ENCODE measurements at places on chromosomes 11 and 22. TPM values are rescaled to one million over a fixed set of nuclear protein-coding genes. Genes with fewer than 3 reads are reported as not detected.

GRCh38 chr11:122791411-122791810 is 46.9 kb upstream of the CRTAM start:
- no peak overlapping the region for H3K27ac ChIP-seq
- no peaks in the 10 kb centered on the region for H3K4me1 ChIP-seq
- no peak for DNase-seq
- no peaks in the 10 kb centered on the region for H3K27me3 ChIP-seq
- no peak overlapping the region for H3K4me3 ChIP-seq

DNA sequence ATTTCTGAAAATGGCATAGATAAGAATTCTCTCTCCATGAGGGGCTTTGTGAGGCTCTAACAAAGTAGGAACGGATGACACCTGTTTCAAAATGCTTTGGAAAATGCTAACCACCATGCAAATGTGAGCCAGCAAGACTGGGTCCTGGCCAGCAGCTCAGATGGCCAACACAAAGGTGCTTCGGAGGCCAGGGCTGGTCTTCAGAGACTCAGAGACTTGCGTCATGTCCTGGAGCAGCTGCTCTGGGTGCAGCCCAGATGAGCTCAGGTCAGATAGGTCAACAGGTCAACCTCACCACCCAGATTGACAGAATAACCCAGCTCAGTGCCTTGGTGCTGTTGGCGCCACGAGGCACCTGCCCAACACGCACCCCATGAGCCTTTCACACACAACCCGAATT is 12.0 kb upstream of the TMEM121B start:
- no peaks in the 10 kb centered on the region for H3K27me3 ChIP-seq
- no peak for DNase-seq
- peaks cover 29% of the 10 kb centered on the region for H3K36me3 ChIP-seq
- no peaks in the 10 kb centered on the region for H3K4me1 ChIP-seq
- H3K4me3 ChIP-seq: no peak overlapping the region

DNA sequence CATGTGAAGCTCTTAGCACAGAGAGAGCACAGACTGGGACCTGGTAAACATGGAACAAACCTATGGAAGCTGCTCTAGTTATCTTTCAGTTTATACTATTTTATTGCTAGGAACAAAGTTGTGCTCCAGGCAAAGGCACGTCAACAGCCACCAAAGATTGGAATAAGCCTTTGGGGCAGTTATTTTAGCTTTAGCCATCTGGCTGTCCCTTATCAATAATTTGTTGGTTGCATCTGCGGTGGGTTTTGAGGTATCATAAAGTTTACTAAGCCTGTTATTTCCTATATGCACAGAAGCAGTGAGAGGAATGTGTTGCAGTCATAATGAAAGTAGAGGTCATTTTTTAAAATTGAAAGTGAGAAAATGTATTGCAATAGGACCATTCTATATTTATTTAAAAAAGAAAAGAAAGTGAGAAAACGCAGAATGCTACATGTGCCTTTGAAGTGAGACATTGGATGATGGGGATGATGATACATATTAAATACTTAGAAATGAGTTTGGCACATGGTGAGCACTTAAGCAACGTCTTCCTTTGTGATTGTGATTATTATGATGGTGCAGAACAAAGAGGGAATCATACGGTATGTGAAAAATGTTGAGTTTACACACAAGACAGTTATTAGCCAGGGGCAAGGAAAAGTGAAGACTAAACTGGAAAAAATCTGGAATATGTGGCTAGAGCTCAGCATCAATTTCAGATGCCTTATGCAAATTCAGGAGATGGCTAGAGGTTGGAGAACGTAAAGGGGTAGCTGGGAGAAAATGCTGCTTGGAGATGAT is 58.3 kb downstream of the PRR5L start:
- DNase-seq: no peak
- no peaks in the 10 kb centered on the region for H3K27me3 ChIP-seq
- no peak overlapping the region for H3K27ac ChIP-seq
- H3K4me1 ChIP-seq: no peaks in the 10 kb centered on the region

DNA sequence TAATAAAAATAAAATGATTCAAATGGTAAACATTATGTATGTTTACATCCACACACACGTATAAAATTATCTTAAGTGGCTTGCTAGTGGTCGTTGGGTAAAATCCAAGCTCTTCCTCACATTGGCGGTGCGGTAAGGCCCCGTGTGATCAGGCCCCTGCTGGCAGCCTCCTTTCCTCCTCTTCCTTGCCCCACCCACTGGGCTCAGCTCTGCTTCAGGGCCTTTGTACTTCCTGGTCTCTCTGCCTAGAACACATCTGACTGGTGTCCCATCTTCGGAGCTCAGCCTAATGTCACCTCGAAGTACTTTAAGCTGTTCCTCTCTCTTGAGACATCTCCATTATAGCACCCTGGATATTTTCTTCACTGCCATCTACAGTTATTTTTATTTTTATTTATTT is 52.8 kb downstream of the OSBP2 start:
- H3K36me3 ChIP-seq: no peaks in the 10 kb centered on the region
- no peaks in the 10 kb centered on the region for H3K27me3 ChIP-seq
- no peak for DNase-seq
- H3K4me3 ChIP-seq: no peak overlapping the region
- no peaks in the 10 kb centered on the region for H3K4me1 ChIP-seq

DNA sequence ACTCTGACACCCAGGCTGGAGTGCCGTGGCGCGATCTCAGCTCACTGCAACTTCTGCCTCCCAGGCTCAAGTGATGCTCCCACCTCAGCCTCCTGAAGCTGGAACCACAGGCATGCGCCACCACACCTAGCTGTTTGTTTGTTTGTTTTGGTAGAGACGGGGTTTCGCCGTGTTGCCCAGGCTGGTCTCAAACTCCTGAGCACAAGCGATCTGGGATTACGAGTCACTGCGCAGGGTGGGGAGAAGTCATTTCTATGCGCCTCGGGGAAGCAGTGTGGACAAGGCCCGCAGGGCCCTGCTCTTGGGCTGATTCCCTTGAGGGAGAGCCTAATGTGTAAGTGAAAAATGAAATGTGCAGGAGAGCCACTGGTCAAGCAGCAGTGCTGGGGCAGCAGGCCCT is 19.6 kb upstream of the SEPTIN5 start:
- no peak overlapping the region for H3K4me3 ChIP-seq
- no peaks in the 10 kb centered on the region for H3K36me3 ChIP-seq
- no peaks in the 10 kb centered on the region for H3K27me3 ChIP-seq
- peaks cover 2% of the 10 kb centered on the region for H3K4me1 ChIP-seq

DNA sequence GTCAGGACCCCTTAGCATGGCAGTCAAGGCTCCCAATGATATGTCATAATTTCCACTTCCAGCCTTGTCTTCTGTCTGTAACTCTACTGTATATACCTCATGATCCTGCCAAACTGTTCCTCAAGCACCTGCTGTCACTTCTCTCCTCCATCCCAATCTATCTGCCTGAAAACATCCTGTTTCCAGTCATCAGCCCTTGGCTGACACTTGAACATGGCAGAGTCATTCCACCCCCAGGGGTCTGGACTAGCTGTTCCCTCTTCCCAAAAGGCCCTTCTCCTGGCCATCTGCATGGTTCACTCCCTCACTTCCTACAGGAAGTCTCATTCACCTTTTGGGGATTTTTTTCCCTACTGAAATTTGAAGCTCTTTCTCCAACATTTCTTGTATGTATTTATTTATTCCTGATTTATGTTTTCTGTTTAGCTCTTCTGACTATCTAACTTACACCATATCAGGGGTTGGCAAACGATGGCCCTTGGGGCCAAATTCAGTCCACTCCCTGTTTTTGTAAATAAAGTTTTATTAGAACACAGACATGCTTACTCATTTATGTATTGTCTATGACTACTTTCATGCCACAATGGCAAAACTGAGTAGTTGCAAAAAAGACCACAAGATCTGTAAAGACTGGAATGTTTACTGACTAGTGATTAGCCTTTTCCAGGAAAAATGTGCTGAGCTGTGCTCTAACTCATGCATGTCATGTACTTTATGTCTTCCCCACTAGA is 278.4 kb downstream of the KIRREL3 start:
- H3K27ac ChIP-seq: no peak overlapping the region
- H3K36me3 ChIP-seq: no peaks in the 10 kb centered on the region
- H3K4me3 ChIP-seq: no peak overlapping the region

Gene CDC45
- 11.8 TPM for total RNA-seq

Gene FXYD2
- total RNA-seq: 4.4 TPM
